ENCODE measurements at places on chromosomes 4 and X.

DNA sequence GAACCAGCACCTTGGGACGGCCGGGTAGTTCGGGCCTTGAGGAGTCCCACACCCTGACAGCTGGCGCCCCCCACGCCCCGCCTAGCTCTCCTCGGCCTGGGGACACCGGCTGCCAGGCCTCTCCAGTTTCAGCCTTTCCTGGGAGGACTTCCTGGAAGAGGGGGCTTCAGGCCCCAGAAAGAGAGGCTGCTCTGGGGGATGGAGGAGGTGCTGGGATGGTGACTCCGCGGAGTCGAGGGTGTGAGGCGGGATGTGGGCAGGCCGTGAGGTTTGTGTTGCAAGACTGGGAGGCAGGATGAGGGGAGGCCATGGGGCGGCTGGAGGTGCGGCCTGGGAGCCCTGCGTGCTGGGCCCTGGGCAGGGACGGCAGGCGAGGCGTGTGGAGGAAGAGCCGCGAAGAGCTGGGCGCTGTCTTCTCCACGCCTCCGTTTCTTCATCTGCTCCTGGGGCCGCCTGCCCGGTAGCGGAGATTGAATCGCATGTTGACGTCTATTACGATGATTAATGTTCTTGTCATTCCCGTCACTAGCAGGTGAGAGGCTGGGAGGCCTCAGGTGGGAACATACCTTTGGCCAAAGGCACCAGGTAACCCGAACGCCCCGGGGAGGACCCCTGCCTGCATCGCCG is 918 bp upstream of the FGFRL1 start:
- peak; percentile 69 for DNase-seq

- no peak for DNase-seq
Measured at GRCh38 chr4:121428721-121429120, 47.9 kb upstream of the QRFPR start.

DNA sequence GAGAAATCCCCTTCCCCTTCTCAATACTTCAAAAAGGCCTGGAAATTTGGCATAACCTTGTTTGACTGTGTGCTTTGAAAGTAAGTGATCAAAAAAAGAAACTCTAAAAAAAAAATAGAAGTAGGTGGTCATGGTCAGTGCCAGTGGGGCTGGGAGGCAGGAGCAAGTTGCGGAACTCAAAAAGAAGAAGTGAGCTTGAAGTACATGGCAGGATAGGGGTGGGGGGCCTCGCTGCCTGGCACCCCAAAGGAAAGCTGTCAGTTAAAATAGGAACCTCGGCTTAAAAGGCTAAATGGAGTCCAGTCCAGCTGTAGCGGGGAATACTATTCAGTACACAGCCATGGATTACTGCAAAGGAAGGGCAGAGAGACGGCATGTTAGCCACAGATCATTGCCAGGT is 12.2 kb upstream of the NKRF start:
- no peak for DNase-seq

- no peak for DNase-seq
Measured at GRCh38 chr4:145944886-145945285, 6.3 kb upstream of the ZNF827 start.

GRCh38 chrX:69131886-69132285 is 33.4 kb downstream of the PJA1 start:
- DNase-seq = no peak

DNA sequence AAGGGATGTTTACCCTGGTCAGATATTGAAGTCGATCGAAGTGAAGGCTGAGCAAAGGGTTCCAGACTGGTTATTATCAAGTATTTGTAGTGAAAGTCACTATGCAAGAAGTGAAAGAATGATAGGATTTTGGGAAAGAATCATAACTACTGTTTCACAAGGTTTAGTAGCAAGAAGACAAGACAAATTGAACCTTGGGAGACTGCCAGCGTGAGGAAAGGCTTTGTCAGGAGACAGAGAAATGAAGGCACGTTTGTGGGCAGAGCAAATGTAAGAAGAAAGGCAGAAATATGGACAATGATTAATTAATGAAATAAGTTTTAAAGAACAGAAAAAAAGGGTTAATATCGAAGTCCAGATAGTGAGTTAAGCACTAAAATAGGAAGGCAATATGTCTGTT is 456.8 kb downstream of the TRIML1 start:
- no peak for DNase-seq

DNA sequence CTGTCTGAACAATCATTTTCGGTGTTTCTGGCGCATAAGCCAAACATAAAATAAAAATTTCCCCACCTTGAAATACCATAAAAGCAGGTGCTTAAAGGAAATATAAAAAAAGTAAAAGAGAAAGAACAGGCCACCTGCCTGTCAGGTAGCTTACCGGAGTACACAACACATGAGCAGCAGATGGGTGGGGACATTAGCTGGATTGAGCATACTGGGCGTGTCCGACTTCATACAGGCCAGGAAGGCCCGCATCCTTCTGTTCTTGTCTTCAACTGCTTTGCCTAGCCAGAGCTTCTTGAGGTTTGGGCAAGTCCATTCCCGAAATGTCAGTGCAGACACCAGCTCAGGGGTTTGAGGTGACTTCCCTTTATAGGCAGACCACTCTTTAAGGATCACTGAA is 66.7 kb downstream of the FAM120C start:
- no peak for DNase-seq

DNA sequence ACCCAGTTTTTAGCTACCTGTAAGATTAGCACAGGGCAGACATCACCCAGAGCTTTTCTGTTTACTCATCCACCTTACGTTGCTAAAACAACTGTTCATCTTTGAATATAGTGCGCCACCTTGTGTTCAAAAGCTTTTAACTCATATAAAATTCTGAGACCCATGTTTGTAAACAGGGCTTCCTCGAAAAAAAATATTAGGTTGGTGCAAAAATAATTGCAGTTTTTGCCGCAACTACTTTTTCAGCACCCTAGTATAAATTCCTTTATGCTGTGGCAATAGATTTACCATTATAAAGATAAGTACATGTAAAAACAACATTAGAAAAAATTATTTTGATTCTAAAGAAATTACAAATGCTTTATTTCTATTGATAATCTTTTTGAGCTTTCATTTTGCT is 147.9 kb downstream of the LRBA start:
- no peak for DNase-seq

- DNase-seq = no peak
Measured at GRCh38 chr4:101288365-101289145, 58.8 kb downstream of the PPP3CA start.

DNA sequence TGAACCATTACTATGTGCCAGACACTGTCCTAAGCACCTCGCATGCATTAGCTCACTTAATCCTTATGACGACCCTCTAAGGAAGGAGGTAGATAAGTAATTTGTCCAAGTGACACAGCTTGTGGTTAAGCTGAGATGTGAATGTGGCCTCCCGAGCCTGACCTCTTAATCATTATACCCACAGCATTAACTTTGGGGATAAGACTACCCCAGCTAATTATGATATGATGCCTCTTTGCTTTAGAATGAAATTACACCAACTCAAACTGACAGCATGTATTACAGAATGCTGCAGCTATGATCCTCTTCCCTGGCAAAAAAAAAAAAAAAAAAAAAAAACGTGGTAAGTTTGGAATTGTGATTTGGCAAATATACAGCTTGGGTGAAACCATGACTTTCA is 53.5 kb downstream of the APBB2 start:
- DNase-seq = no peak

DNA sequence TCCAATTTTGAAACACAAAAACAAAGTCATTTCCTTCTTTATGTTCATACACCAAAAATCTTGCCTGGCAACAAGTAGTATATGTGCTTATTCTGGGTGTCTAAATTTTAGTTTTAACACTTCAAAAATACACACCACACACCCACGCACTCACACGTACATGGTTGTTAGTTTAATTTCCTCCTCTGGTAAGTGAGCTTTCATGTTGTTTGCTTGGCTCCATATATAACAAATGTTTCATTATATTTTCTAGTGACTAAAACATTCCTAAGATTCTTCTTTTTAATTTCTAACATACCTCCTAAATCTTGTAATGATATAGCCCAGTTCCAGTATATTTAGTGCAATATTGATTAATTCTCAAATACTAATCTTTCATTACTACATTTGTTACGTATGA is 80.9 kb downstream of the PRDM5 start:
- DNase-seq = no peak

GRCh38 chr4:7462509-7462971 is 27.8 kb upstream of the PSAPL1 start:
- DNase-seq = no peak

GRCh38 chr4:112889619-112890527 is 159.6 kb upstream of the ANK2 start:
- DNase-seq = no peak

DNA sequence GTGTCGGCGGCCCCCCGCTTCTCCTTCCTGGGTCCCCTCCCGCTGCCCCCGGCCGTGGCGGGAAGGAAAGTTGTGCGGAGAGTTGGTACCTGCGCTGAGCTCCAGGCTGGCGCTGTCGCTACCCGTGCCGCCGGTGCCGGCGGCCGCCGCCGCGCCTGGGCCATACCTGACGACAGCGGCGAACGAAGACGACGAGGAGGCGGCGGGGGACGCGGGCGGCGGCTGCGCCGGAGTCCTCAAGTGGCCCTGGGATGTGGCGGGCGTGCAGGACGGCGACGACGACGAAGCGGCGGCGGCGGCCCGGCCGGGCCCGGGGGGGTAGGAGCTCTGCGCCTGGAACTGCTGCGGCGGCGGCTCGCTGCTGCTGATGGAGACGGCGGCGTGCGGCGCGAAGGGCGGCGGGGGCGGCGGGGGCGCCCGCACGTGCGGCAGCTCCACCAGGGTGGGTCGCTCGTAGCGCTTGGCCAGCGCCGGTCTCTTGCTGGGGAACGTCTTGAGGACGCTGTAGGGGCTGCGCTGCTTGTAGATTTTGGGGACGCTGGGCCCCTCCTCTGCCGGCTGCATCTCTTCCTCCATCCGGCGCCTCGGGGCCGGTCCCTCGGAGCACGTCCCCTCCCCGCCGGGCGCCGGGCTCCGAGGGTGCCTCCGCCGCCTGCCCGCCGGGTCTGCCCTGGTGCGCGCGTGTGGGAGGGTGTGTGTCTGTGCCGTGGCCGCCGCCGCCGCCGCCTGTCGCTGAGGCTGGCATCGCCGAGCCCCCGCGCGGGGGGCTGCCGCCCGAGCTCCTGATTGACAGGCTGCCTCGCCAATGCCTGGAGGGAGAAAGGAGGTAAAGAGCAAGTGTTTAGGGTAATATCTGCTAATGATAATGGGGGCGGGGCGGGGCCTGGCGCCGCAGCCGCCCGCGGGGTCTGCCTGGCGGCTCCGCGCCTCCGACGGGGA is 618 bp downstream of the BEND4 start:
- no peak for DNase-seq

DNA sequence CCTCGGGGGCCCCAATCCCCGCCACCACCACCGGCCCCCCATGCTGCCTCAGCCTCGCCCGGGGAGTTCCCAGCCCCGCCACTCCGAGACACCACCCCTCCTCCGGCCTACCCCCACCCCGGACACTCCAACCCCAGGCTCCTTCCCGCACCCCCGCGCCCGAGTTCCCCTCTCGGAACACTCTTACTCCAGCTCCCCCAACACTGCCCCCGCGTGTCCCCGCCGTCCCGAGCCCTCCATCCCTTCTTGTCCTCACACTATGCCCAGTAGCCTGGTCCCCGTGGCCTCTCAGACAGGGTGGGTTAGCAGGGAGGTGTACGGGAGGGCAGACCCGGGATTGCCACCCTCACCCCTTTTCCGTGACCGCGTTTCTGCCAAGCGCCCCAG is 276.1 kb downstream of the BCOR start:
- DNase-seq = no peak

- no peak for DNase-seq
Measured at GRCh38 chr4:14303856-14304255, 676.3 kb upstream of the BOD1L1 start.

DNA sequence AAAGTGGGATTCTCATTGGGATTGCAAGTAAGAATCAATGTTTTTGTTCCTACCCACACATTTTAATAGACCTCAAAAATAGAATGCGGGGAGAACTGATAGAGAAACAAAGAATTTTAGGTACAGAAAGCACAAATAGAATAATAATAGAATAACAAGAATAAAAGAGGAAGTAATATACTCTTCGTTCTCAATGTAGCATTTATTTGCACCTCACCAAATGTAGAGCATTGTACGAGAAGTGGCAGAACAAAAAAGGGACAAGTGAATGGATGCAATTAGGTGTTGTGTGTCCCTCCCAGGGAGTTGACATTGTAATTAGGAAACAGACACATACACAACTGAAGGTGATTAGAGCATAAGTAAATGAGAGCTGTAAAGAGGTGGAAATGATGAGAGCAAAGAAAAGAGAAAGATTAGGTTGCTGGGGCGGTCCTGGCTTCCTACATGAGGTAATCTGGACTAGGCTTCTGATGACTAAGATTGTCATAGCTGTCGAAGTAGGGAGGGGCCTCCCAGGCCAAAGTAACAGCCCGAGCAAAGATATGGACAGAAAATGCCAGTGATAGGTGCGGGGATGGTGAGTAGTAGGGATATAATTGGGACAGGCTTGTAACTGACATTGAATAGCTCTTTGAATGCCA is 10.4 kb downstream of the RAB9A start:
- DNase-seq = no peak

GRCh38 chrX:121853762-121854613 is 806.6 kb downstream of the GLUD2 start:
- no peak for DNase-seq

DNA sequence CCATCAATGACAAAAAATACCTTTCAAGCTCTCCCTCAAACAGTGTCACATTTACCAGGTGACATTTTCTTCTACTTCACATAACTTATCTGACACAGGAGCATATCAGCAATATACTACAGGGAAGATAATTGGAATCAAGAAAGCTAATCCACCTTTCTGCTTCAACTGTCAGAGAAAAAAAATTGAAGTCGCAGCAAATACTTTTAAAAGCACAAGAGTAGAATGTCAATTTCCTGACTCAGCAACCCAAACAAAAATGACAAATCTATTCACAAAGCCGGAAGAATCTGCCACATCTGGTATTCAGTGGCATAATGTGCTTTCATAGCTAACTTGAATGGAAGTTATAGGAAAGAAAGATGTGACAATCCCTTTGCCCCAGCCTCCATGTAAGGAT is 36.7 kb downstream of the AGA start:
- no peak for DNase-seq

- no peak for DNase-seq
Measured at GRCh38 chr4:1821679-1822567, 28.8 kb downstream of the FGFR3 start.

DNA sequence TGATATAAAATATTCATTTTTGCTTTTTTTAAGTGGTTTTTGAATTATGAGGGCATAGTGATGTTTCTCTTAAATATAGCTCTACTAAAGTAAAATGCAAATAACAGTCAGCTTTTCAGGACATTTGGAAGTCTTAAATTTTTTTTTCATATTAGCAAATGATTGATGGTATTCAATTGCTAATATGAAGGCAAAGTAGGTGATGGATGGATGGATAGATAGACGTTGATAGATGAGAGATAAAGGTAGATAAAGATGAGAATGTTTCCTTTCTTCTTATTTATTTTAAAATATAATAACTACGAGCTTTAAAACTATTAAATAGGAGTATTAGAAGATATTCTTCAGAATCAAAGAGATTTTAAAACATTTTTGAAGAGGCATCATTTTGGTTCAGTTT is 83.7 kb downstream of the FBXO8 start:
- no peak for DNase-seq

DNA sequence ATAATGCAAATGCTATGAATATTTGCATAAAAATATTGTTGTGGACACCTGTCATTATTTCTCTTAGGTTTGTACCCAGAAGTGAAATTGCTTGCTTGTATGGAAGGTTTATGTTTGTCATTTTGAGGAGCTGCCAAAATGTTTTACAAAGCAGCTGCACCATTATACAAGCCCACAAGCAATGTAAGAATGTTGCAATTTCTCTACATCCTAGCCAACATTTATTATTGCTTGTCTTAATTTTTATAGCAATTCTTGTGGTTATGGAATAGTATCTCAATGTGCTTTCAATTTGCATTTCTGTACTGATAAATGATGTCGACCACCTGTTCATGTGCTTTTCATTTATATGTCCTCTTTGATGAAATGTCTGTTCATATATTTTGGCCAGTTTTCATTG is 18.7 kb upstream of the RBMX start:
- DNase-seq = no peak

Measured in activated effector memory CD4-positive, alpha-beta T cell treated with Interleukin-2 at 50 U/mL for 16 hours (primary cell).